ENCODE measurements at places on chromosomes 12 and 14. TPM values are rescaled to one million over a fixed set of nuclear protein-coding genes. Genes with fewer than 3 reads are reported as not detected.
A peak's percentile ranks its signal among the peaks of the same experiment; 100 is the strongest.

STON2 gene
- not detected for total RNA-seq

MTHFD1 gene
- 62.4 TPM for total RNA-seq

- no peaks in the 10 kb centered on the region for H3K36me3 ChIP-seq
- DNase-seq, result no peak
- H3K27me3 ChIP-seq, result 0 out of 2 replicates have a peak, but pooled peaks cover 2% of the 10 kb centered on the region
- no peak overlapping the region for H3K27ac ChIP-seq
- H3K4me3 ChIP-seq, result no peak overlapping the region
These were observed 53.0 kb downstream of the SAV1 start for GRCh38 chr14:50615056-50615455.

DNA sequence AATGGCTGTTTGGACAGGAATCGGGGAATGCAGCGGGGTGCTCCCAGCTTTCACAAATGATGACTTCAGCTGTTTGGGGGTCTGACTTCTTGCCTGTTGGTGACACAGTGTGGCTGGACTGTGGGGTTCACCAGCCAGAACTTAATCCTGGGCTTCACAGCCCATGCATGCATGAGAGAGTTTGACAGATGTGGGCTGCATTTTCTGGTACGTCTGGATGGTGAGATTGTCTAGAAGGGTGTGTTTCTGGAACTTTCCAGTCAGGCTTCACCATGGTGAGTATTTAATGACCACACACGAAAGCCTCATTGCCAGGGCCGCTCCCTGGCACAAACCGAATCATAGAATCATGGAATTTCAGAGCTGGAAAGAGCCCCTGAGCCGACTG, 29.6 kb downstream of the CHST11 start:
- H3K4me1 ChIP-seq, result no peaks in the 10 kb centered on the region
- no peaks in the 10 kb centered on the region for H3K36me3 ChIP-seq
- no peaks in the 10 kb centered on the region for H3K27me3 ChIP-seq
- no peak overlapping the region for H3K27ac ChIP-seq
- H3K4me3 ChIP-seq, result no peak overlapping the region
- DNase-seq, result no peak

DNA sequence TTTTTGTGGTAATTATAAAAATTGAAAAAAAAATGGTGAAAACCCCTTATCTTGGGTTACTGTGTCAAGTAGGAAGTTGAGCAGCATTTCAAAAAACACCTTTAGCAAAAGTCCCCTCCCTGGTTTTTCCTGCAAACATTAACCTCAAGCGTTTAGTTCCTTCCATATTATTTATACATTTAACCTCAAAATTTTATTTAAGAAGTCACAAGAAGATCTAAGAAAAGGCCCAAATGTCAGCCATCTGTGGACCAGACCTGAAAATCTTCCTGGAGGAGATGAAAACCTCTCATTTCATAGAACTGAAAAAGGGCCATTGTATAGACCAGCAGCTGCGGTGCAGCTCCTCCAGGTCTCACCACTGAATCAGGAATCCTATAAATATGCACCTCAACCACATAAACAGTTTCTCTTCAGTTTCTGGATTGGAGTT, 40.4 kb upstream of the BTG1 start:
- no peak overlapping the region for H3K4me3 ChIP-seq
- no peak overlapping the region for H3K27ac ChIP-seq
- H3K27me3 ChIP-seq, result no peaks in the 10 kb centered on the region
- no peaks in the 10 kb centered on the region for H3K36me3 ChIP-seq

DNA sequence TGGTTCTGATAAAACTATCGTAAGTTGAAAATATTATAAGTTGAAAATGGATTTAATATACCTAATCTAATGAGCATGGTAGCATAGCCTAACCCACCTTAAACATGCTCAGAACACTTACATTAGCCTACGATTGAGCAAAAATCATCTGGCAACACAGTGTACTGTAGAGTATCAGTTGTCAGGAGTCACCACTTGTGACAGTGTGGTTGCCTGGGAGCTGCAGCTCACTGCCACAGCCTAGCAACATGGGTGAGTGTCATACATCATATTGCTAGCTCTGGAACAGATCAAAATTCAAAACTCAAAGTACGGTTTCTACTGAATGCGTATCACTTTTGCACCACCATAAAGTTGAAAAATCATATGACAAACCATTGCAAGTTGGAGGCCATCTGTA, 203.5 kb downstream of the ATXN7L3B start:
- no peak overlapping the region for H3K4me3 ChIP-seq
- H3K4me1 ChIP-seq, result no peaks in the 10 kb centered on the region
- no peak overlapping the region for H3K27ac ChIP-seq
- DNase-seq, result no peak

DNA sequence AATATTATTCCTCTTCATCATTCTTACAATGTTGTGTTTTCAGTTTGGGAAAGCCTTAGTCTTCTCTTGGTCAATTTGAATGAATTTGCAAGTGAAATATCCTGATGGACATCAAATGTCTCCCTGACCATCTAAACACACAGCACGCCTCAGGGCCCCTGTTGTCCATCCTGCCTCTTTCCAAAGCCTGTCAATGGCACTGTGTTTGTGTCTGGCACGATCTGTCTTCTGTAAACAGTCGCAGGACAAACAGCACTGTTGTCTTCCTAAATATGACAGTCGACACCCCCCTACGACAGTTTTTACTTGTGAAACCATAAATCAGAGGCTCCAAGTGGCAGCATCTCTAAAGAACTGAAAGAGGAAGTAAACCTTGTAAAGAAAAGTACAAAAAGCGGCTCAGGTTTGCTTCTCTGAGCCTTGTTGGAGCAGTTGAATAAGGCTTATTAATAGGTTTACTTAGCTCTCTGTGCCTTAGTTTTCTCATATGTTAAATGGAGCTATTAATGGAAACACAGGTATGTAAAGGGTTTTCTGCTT, 285.8 kb downstream of the NRXN3 start:
- H3K4me1 ChIP-seq, result peaks cover 3% of the 10 kb centered on the region
- H3K27ac ChIP-seq, result no peak overlapping the region
- H3K27me3 ChIP-seq, result no peaks in the 10 kb centered on the region
- no peak overlapping the region for H3K4me3 ChIP-seq
- H3K36me3 ChIP-seq, result no peaks in the 10 kb centered on the region

DNA sequence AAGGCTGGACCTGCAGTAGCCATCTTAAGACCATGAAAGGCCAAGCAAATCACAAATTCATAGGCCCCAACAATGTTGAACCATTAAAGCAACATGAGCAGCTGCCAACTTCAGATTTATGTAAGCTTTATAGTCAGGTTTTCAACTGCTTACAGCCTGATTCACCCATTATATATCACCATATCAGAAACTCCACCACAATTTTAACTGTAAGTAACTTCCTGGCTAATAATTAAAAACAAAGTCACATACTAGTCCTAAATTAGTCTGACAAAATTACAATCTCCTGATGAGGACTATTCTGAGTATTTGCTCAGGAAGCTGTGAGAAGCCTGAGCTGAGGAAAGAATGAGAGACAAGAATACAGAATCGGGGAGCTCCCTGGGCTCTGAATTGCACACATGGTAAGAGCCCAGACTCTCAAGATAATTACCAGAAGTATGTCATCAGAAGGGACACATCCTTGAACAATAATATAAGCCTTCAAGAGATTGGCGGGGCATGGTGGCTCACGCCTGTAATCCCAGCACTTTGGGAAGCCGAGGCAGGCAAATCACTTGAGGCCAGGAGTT, 55.1 kb downstream of the NUMB start:
- no peak for DNase-seq
- peak overlapping the region; percentile 37 for H3K27ac ChIP-seq
- peaks cover 26% of the 10 kb centered on the region for H3K4me1 ChIP-seq
- no peak overlapping the region for H3K4me3 ChIP-seq

DNA sequence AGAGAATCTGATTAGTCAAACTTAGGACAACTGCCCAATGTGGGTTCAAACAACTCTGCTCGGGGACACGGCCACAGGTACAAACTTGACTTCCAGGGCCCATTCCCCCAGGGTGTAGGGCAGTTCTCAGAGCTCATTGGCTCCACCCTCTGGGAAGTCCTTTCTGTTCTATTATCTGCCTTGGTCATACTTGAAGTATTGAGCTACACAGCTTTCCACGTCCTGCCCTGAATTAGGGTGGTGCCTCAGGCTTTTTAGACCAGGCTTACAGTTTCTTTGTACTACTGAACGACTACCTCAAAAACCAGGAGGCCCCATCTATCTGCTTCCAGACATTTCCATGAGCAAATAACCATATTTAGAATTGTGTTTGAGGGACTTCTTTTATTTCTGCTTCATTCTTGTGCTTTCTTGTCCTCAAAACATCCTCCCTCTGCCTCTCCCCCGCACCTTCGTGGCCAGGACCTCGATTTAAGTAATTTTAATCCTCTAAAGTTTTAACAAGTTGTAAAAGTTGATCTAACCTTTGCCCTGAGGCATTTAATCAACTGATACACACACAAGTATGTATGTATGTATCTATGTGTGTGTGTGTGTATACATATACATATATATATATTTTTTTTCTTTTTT, 281.7 kb upstream of the AMIGO2 start:
- H3K4me3 ChIP-seq, result peak overlapping the region; percentile 10
- H3K27ac ChIP-seq, result no peak overlapping the region
- peak; percentile 64 for DNase-seq
- no peaks in the 10 kb centered on the region for H3K36me3 ChIP-seq
- peaks cover 28% of the 10 kb centered on the region for H3K4me1 ChIP-seq

GRCh38 chr12:96670334-96670899, 181.0 kb downstream of the CFAP54 start:
- no peak overlapping the region for H3K27ac ChIP-seq
- H3K4me3 ChIP-seq, result no peak overlapping the region
- no peak for DNase-seq

DNA sequence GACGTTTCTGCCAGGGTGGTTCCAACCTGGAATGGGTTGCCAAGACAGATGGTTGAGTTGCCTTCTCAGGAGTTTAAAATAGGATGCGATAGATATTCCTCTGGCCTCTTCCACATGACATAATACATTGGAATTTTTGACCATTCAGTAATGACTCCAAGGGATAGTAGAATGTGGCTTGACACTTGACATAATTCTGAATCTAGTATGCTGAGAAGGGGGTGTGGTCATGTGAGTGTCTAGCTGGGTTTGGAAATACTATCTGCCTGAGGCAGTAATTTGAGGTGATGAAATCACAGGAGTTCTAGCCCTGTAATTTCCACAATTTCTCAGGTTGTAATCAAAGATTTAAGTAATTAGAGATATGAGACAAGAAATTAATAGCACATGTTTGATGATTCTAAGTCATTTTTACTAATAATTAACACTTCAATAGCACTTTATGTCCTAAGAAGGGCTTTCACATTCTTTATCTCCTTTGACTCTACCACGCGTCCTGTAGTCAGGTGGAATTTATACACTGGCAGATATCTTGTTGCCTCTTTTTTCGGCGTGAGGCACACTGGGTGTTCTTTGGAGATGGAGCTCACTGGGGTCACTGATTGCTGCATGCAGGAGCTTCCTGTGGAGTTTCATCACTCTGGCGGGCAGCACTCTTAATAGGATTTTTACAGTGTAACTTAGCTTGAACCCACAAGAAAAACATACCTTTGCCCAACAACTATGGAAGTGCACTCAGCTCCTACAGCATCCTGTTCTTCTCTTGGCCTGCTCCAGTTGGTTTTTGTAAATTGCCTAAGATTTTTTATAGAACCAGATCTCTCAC, 3.2 kb upstream of the AMIGO2 start:
- no peak overlapping the region for H3K27ac ChIP-seq
- no peaks in the 10 kb centered on the region for H3K36me3 ChIP-seq
- DNase-seq, result no peak
- H3K27me3 ChIP-seq, result peaks cover 4% of the 10 kb centered on the region

- peak overlapping the region; percentile 96 for H3K27ac ChIP-seq
- H3K36me3 ChIP-seq, result peaks cover 18% of the 10 kb centered on the region
- peak; percentile 90 for DNase-seq
- H3K4me1 ChIP-seq, result peaks cover 55% of the 10 kb centered on the region
- H3K27me3 ChIP-seq, result no peaks in the 10 kb centered on the region
These were observed 6.0 kb downstream of the GAPDH start for GRCh38 chr12:6540181-6540877.

DNA sequence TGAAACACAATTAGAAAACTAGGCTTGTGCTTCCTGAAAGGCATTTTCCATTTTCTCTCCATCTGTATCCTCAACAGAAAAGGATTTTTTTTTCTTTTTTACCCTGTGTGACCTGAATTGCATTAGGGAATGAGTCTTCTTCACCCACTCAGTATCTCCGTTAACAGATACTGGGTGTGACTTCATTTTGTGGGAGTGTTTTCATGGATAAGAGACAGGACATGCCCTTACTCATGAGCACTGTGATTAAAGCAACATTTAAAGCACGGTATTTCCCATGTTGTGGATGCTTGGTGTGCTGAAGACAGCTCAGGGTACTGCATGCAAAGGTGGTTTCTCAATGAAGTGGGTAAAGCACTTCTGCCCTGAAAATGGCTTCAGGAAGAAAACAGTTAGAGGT, 1397.3 kb upstream of the TMEM132C start:
- no peak overlapping the region for H3K27ac ChIP-seq
- no peak for DNase-seq
- H3K27me3 ChIP-seq, result no peaks in the 10 kb centered on the region
- no peaks in the 10 kb centered on the region for H3K36me3 ChIP-seq

- H3K27ac ChIP-seq, result no peak overlapping the region
- H3K4me3 ChIP-seq, result no peak overlapping the region
- DNase-seq, result no peak
- H3K36me3 ChIP-seq, result no peaks in the 10 kb centered on the region
- H3K27me3 ChIP-seq, result no peaks in the 10 kb centered on the region
These were observed 40.9 kb upstream of the VASH1 start for GRCh38 chr14:76720382-76720813.

TAS2R31 gene
- total RNA-seq, result 9.5 TPM

GRCh38 chr14:93110856-93111419, 4.8 kb downstream of the ITPK1 start:
- no peaks in the 10 kb centered on the region for H3K36me3 ChIP-seq
- H3K4me1 ChIP-seq, result peaks cover 13% of the 10 kb centered on the region
- no peak overlapping the region for H3K4me3 ChIP-seq
- DNase-seq, result no peak

DNA sequence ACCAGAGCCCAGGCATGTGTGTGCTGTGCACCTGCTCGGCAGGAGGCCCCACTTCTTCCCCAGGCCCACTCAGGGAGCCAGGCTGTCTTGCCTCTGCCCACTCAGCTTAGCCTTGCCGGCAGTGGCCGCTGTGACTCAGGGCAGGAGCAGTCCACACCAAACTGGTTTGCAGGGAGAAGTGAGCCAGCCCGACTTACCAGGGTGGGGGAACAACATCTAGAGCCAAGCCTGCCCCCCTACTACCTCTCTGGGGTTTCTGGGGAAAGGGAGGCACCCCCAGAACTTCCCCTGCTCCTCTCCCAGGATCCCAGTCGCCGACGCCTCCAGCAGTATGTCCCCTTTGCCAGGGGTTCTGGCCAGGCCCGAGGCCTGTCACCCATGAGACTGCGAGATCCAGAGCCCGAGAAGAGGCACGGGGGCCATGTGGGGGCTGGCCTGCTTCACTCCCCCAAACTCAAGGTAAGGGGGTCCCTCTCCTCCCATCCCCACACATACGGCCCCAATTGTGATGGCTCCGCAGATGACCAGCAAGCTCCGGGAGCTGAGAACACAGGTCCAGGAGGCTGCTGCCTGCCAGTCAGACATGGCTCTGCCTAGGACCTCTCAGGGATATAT, 3.0 kb downstream of the PLEKHG6 start:
- H3K27ac ChIP-seq, result no peak overlapping the region
- no peaks in the 10 kb centered on the region for H3K36me3 ChIP-seq
- H3K4me1 ChIP-seq, result no peaks in the 10 kb centered on the region
- no peak for DNase-seq
- H3K4me3 ChIP-seq, result no peak overlapping the region

KRT2 gene
- total RNA-seq, result not detected
